Right renal cortex interstitium (tissue), 3 donors: ENCODE measurements at places on chromosomes 12 and 14.

DNA sequence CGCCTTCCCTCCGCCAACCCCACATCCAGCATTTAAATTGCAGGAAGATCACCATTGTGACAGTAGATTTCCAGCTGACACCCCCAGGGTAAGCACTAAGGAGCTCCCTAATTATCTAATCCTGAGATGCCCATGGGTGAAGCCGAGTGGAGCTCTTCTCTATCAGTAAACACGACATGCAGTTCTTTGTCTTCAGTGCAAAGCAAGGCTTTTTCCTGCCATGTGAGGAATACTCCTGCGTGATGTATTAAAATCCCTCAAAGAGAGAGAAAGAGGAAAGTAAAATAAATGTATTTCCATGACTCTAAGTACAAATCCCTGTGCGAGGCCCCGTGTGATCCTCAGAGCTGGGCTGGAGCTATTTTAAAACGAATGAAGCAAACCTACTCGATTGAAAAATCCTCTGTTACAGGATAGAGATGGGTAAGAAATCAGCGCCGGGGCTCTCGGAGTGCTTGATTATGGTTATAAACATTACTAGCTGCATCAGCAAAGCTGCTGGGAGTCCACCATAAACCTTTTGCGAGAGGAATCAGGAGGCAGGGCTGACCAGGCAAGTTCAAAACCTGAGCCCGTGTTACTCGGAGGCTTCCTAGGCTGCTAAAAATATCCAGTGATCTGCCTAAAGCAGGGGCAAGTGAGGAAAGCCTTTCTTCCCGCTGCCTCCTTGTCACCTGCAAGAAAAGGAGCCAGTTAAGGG, 61.5 kb downstream of the MAP1LC3B2 start:
- no peak for DNase-seq

GRCh38 chr14:27181333-27181732, 583.5 kb upstream of the NOVA1 start:
- DNase-seq = no peak

DNA sequence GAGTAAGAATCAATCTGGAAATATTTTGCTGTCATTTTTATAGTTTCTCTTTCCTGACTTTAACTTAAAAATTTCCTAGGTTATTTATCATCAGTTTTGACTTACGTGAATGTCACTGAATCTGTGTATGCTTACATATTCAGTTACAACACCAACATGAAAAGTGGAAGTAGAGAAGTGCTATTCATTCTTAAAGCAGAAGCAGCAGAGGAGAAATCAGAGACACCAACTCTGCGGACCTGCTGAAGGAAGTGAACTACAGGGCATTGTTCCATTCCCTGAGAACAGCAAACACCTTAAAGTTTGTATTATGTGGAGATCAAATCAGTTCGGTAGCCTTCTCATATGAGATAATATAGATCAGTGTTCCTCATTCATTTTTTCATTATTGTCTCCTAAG, 34.1 kb downstream of the RAD51B start:
- DNase-seq = no peak

GRCh38 chr14:55180006-55180405, 11.4 kb downstream of the DLGAP5 start:
- no peak for DNase-seq

DNA sequence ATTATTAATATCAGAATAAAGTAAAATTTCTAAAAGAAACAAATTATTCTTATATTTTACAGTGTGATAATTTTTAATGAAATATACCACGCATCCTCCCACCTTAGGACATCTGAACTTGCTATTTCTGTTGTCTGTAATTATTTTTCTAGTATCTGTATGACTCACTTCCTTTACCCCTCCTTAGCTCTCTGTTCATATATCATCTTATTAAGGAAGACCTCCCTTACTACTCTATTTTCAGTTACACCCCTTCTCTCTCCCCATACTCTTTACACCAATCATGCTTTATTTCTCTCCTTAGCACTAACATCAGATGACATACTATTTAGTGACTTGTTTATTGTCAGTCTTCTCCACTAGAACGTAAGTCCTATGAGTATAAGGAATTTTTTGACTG, 34.2 kb upstream of the C12orf50 start:
- DNase-seq = no peak

GRCh38 chr12:52832451-52832850, 1.7 kb downstream of the KRT79 start:
- no peak for DNase-seq
